Posterior vena cava (tissue), 2 donors: ENCODE measurements at places on chromosomes 4 and X. TPM values are rescaled to one million over a fixed set of nuclear protein-coding genes. Genes with fewer than 3 reads are reported as not detected.

GRCh38 chr4:18389115-18389514 is 367.6 kb upstream of the LCORL start:
- DNase-seq = no peak

DNA sequence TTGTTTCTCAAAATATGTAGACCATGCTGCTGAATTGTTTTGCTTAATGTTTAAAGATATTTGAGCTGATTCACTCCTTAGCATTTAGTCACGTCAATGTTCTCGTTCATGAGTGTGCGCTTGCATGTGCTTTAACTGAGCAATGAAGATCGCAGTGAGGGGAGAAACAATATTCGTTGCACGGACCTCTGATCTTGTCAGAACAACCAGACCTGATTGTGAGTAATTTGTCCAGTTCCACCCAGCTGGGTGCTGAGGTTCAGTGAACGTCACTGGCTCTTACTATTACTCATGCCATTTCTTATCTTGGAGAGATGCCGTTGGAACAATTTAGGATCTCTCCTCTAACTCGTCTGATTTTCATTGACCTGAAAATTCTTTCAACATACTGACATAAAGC is 15.0 kb upstream of the PRKX start:
- no peak for DNase-seq

GRCh38 chr4:14631806-14632440 is 370.4 kb upstream of the CPEB2 start:
- DNase-seq = no peak

DNA sequence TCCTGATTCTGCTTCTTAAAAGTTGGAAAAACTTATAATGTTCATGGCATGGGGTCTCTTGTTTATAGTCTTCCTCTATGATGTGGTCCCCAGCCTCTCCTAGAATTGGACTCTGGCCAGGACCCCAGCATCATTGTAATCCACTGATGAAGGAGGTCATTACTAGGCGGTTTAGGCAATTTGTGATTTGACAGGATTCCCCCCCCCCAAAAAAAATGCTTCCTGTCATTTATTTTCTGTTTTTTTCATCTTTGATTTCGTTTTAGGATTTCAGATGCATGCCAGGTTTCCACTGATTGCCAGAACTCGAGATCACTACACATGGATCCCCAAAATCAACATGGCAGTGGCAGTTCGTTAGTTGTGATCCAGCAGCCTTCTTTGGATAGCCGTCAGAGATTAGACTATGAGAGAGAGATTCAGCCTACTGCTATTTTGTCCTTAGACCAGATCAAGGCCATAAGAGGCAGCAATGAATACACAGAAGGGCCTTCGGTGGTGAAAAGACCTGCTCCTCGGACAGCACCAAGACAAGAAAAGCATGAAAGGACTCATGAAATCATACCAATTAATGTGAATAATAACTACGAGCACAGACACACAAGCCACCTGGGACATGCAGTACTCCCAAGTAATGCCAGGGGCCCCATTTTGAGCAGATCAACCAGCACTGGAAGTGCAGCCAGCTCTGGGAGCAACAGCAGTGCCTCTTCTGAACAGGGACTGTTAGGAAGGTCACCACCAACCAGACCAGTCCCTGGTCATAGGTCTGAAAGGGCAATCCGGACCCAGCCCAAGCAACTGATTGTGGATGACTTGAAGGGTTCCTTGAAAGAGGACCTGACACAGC is 4.9 kb downstream of the SPRY1 start:
- no peak for DNase-seq

DNA sequence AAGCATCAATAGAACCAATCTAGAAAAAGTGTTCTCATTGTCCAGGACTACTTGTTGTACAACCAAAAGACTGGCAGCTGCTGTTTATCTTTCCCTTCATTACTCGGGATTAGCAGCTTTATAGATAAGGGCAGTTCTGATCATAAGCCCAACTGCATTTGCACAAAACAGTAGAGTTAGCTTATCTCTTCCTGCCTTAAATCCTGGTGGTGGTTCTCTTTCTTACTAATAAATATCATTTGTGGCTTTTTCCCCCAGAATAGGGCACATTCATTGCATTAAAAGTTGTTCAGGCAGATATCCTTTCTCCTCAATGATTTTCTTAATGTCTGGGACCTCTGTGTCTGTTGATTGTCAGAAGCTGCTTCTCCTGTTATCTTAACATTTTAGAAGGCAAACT is 20.2 kb upstream of the RRAGB start:
- no peak for DNase-seq

GRCh38 chrX:1134976-1135375 is 77.5 kb downstream of the CRLF2 start:
- peak; percentile 36 for DNase-seq

- DNase-seq = no peak
Observed at GRCh38 chr4:112170451-112170993, 25.3 kb downstream of the FAM241A start.

- no peak for DNase-seq
Observed at GRCh38 chr4:15963001-15963451, at the start of gene FGFBP2. Gene FGFBP2, minus strand, starts transcription at chr4:15963175. Its CDS starts 46 bp downstream, at chr4:15963129.

DNA sequence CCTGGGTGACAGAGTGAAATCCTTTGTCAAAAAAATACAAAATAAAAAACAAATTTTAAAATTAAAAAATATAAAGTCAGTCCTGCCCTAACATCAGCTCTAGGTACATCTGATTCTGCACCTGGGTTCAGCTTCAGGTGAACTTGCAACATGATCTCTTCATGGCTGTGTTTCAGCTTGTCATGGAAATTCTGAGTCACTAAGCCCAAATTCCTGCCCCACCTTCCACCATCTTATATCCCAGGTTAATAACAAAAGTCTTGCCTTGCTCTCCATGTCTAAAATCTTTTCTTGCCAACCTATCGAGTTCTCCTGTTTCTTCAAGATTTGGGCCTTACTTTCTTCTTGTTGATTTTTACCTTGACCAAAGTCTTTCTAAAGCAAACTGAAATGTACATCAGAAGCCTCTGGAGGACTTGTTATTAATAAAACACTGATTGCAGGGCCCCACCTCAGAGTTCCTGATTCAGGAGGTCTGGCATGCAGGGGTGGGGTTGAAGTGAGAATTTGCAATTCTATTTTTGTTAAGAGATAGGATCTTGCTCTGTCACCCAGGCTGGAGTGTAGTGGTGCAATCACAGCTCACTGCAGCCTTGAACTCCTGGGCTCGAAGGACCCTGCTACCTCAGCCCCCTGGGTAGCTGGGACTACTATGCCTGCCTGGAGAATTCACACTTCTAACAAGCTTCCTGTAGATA is 125.8 kb upstream of the VCX3A start:
- no peak for DNase-seq

GRCh38 chr4:84814094-84814750 is 152.3 kb downstream of the WDFY3 start:
- DNase-seq = no peak

- no peak for DNase-seq
Observed at GRCh38 chrX:65745427-65745826, 78.0 kb downstream of the MSN start.

- DNase-seq = no peak
Observed at GRCh38 chr4:151489462-151490203, 80.7 kb downstream of the FHIP1A start.

DNA sequence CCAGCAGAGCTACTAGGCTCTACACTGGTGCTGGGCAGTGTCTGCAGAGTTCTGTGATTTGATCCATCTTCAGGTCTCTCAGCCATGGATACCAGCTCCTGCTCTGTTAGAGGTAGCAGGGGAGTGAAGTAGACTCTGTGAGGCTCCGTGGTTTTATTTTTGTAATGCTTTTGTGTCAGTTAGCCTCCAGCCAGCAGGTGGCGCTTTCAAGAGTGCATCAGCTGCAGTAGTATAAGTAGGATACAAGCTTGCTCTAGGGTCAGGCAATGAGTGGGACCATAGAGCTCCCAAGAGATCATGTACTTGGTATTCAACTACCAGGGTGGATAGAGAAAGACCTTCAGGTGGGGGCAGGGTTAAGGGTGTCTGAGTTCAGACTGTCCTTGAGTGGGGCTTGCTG is 362.5 kb upstream of the TRAM1L1 start:
- DNase-seq = no peak

GRCh38 chr4:69124941-69125340 is 28.7 kb downstream of the UGT2B7 start:
- no peak for DNase-seq

GRCh38 chr4:44996276-44996845 is 270.0 kb upstream of the GNPDA2 start:
- no peak for DNase-seq

DNA sequence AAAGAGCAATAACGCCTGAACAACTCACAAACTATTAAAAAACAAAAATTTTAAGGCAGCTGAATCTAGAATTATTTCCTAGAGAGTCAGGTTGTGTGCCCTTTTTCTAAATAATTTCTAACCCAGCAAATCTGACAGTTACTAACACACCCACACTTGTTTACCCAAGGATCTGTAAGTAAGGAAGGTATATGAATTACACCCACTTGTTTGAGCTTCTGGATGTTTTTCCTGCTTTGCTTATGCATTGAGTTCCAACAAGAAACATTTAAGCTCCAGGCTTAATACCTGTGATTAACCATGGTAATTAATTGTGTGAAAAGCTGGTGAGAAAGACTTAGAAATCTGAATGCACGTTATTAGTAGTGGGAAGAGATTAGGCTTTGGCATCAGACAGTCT is 1.5 kb downstream of the NIPAL1 start:
- DNase-seq = no peak

DNA sequence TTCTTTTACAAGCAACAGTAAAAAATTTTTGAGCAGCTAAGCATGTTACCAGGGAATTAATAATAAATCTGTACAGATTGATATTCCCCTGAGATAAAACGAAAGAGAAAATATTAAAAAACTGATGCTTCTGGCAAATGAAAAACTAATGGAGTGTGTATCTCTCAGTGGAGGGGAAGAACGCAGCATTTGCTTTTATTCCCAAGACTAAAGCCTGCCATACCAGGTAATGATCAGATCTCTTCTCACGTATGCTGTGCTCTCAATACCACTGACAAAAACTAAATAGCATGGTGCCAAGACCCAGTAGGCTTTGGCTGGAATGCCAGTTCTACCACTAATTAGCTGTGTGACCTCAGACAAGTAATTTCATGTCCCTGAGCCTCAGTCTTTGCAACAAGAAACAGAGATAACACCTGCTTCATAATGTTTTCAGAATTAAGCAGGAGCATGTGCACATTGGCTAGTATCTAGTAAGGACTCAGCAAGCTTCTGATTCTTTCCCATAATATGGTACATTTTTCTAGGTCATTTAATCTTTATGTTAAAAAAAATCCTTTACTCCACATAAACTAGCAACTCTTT is 179.6 kb downstream of the CENPC start:
- no peak for DNase-seq

DNA sequence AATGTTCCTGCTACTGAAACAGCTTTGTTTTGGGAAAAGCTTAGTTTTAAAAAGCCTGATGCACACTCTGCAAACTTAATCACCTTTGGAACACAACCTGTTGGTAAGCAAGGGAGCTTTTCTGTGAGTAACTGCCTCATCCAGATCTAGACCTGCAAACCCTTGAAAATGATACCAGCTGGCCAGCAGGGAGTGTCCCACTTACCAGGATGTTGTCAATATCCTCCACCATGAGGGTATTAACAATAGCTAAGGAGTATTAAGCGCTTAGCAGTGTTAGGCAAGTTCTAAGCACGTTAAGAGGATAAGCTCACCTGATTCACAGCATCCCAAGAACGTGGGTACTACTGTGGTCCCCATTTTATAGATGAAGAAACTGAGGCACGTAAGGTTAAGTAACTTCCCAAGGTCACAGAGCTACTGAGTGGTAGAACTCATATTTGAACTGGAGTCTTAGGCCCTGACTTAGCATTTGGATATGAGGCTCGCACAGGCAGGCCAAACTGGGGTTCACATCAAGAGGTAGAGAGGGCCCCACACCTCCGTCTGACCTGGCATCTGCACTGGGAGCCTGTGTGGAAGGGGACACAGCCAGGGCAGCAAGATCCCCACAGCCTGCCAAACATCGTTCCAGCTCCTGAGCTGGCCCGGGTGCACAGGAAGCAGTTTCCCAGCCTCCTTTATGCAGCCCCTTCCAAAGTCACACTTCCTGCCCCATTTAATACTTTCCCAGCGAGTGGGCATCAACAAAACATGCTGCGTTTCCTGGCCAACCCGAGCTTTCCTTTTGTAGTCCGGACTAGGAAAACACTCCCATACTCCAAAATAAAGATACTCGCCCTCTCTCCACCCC is 32.7 kb downstream of the IRF2 start:
- DNase-seq = no peak

DNA sequence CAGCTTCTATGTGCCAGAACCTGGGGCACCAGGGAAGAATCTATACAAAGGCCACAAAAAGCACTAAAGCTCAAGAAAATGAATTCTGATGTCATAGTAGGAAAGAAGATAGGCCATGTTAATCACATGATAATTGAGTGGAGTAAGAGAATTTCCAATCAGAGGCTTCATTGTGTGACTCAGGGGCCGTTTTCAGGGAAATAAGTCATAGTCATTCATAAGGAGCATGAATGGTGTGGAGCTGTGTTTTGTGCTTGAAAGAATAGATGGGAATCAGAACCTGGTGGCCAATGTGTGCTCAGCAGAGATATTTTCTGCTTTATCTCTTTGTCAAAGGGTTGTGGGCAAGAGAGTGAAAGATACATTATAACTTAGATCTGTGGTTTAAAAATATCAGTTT is 102.4 kb upstream of the ZDHHC15 start:
- no peak for DNase-seq

GPRASP2 gene
- 11.5 TPM for total RNA-seq

COX7B2 gene
- total RNA-seq = not detected

RHOXF2B gene
- total RNA-seq = not detected

KLHL13 gene
- 13.0 TPM for total RNA-seq

RAI2 gene
- total RNA-seq = 33.8 TPM

PCDH10 gene
- 2.3 TPM for total RNA-seq

HPGDS gene
- total RNA-seq = 2.5 TPM

RAB39B gene
- total RNA-seq = 0.19 TPM

GNPDA2 gene
- 20.9 TPM for total RNA-seq

RAB9B gene
- 11.8 TPM for total RNA-seq

NEXMIF gene
- 1.8 TPM for total RNA-seq

TLR3 gene
- 13.8 TPM for total RNA-seq

CFAP97 gene
- 42.6 TPM for total RNA-seq

AFM gene
- total RNA-seq = not detected

ZXDA gene
- total RNA-seq = 5.7 TPM
